Vagina (tissue), 2 donors: ENCODE measurements at places on chromosomes 5 and 9.

DNA sequence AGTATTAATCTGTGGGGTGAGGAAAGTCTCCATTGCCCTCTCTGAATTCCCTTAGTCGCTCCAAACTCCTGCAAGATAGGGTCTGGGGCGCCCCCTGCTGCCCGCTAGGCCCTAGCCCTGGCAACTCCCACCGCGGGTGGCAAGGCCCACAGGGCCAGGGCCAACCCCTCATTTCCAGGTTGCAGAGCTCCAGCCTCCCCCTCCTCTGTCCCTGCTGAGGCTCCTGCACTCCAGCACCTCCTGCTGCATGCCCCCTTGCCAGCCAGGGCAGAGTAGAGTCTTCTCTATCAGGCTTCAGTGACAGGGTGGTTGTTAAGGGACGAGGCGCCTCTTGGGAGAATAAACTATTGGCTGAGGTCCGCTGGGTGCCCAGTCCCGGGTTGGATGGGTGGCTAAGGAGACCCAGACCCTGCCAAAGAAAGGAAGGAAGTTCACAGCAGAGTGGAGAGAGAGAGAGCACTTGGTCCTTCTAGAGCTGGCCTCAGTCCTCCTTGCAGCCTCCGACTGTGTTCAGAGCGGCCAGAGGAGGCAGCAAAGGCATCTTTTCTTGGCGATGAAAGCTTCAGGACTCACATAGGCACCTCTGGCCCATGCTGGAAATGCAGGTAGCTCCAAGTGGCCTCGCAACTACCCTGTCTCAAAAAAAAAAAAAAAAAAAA, 45.6 kb downstream of the SAR1B start:
- no peak for DNase-seq

- no peak for DNase-seq
Observed at GRCh38 chr5:115349001-115349817, 52.8 kb upstream of the CCDC112 start.

DNA sequence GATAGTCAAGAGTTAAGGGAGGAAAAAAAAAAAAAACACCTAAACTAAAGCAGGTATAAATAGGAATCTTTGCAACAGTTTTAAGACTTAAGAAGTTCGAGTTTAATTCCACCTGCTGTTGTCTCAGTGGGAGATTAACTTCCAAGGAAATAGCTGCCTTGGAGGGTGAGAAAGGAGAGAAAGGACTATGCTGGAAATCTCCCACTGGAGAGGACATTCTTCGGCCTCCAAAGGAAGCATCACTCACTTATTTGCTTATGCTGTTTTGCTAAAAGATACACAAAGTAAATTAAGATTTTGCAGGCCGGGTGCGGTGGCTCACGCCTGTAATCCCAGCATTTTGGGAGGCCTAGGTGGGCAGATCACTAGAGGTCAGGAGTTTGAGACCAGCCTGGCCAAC, 317.9 kb upstream of the MPDZ start:
- DNase-seq, result no peak

DNA sequence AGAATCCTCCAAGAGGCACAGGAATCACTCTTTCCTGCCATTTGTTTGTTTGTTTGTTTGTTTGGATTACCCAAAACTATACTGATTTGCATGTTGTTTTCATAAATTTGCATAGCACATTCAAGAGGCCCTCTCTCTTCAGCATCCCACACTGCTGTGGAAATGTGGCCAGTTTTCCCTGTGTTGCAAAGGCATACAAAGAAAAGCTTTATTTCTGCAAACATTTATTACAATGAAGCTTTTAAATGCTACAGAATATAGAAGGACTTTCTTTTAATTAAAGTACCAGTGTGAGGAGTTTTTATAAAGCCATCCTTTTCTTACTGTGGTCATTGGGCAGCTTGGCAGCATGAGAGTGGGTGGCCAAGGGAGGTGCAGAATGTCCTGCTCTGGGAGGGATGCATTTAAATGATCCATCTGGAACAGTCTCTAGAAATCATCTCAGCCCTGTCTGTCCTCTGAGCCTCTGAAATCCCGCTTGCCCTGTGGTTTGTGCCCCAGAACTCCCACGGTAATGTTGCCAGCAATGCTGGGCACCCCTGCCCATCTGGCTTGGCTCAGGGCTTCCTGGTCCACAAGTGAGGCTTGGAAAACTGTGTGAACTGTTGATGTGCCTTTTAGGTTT, 356.8 kb upstream of the KIF2A start:
- no peak for DNase-seq

GRCh38 chr9:33748633-33749304, 46.6 kb upstream of the PRSS3 start:
- no peak for DNase-seq

- no peak for DNase-seq
Observed at GRCh38 chr5:72238712-72239445, 81.2 kb downstream of the MRPS27 start.

- no peak for DNase-seq
Observed at GRCh38 chr9:994005-994404, 17.6 kb downstream of the DMRT3 start.

DNA sequence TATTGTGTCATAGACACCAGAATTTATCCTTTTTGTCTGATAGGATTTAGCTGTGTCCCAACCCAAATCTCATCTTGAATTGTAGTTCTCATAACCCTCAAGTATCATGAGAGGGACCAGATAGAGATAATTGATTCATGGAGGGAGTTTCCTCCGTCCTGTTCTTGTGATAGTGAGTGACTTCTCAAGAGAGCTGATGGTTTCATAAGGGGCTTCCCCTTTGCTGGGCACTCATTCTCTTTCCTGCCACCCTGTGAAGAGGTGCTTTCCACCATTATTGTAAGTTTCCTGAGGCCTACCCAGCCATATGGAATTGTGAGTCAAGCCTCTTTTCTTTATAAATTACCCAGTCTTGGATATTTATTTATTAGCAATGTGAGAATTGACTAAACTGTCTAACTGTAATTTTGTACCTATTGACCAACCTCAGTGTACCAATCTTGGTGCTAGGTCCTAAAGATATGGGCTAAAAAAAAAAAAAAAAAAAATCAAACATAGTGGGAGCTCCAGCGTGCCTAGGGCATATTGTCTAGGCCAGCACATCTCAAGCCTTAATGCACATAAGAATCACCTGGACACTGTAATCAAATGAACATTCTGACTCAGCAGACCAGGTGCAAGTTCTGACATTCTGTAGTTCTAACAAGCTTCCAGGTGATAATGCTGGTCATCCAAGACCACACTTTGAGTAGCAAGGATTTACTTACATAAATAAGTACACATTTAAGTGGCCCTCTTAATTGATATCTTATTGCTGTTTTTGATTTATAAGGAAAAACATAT, 30.5 kb downstream of the ST8SIA4 start:
- no peak for DNase-seq

- no peak for DNase-seq
Observed at GRCh38 chr5:104297076-104297475, 734.5 kb upstream of the NUDT12 start.

DNA sequence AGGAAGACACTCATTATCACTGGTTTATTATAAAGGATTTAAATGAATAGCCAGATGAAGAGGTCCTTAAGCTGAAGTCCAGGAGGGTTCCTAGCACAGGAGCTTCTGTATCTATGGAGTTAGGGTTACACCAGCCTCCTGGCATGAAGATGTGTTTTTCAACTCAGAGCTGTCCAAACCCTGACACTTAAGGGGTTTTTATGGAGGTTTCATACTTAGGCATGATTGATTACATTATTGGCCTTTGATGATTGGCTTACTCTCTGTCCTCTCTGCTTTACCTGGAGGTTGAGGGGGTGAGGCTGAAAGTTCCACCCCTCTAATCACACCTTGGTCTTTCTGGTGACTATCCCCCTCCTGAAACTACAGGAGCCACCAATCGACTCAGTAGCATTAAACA, 84.9 kb upstream of the ZNF169 start:
- DNase-seq, result no peak

- DNase-seq, result no peak
Observed at GRCh38 chr9:100725371-100725770, 147.5 kb downstream of the CAVIN4 start.

DNA sequence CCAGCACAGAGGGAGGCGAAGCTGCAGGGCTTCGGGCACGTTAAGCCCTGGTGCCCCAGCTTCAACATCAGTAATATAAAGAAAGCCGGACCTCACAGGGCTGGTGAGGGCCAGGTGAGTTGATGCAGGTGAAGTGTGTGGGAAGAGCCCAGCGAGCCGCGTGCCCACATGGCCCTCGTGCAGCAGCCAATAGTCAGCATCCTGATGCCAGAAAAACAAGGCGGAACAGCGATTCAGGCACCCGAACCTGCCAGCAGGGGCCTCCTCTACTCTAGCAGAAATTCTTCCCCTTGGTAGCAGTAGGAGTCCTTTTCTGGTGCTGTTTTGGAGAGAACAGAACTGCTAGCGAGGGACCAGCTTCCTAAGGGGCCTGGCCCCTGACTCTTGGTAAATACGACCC, 7.8 kb downstream of the MED10 start:
- DNase-seq, result no peak

DNA sequence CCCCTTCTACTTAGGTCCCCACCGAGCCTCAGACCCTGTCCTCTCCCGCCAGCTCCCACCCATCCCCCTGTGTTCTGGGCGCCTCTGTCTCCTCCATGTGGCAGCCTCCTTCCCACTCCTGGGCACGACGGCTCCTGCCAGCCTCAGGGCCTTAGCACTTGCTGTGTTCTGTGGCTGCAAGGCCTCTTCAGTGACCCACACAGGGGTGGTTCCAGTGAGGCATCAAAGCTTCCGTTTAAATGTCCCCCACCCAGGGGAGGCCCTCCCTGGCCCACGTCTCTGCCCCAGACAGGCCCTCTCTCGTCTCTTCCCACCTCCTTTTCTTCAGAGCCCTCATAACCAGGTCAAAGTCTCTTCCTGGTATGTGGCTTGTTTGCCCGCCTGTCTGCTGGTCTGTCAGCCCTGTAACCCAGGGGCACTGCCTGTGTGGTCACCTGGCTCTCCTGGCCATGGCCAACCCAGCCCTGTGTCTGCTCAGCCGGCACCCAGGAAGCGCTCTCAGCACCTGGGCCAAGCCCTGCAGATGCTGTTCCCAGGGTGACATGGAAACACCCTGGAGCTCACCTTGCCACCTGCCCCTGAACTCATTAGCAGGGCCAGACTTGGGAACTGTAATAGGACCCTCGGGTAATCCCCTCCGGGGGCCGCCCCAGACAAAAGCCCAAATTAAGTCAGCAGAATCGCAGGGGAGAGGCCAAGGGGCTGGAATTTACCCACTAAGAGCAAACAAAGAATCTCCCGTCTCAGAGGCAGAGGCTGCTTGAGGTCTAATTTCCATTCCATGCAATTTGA, 33.7 kb downstream of the LHX3 start:
- no peak for DNase-seq

- no peak for DNase-seq
Observed at GRCh38 chr5:172274951-172275753, 8.4 kb downstream of the UBTD2 start.

DNA sequence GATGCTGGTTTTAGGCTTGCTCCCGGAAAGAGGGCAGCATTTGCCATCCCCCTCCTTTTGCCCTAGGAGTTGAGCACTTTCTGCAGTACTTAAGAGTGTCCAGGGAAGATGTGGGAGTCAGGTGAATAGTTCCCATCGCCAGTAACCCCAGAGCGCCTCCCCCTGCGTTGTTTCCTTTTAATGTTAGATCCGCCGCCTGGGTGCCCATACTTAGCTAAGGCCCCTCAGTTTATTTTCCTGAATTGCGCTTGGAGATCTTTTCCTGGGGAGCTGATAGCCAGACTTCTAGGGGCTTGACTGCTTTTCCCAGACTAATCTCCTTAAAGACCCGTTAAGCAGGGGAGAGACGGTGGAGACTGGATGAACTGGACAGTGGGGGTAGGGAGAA, 377 bp upstream of the PCDHAC2 start:
- no peak for DNase-seq

DNA sequence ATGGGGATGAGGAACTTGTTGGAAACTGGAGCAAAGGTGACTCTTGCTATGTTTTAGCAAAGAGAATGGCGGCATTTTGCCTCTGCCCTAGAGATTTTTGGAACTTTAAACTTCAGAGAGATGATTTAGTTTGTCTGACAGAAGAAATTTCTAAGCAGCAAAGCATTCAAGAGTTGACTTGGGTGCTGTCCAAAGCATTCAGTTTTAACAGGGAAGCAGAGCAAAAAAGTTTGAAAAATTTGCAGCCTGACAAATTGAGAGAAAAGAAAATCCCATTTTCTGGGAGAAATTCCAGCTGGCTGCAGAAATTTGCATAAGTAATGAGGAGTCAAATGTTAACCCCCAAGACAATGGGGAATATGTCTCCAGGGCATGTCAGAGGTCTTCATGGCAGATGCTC, 682.3 kb upstream of the ST8SIA4 start:
- DNase-seq, result no peak

- DNase-seq, result no peak
Observed at GRCh38 chr5:154365823-154366222, 80.0 kb upstream of the SAP30L start.

DNA sequence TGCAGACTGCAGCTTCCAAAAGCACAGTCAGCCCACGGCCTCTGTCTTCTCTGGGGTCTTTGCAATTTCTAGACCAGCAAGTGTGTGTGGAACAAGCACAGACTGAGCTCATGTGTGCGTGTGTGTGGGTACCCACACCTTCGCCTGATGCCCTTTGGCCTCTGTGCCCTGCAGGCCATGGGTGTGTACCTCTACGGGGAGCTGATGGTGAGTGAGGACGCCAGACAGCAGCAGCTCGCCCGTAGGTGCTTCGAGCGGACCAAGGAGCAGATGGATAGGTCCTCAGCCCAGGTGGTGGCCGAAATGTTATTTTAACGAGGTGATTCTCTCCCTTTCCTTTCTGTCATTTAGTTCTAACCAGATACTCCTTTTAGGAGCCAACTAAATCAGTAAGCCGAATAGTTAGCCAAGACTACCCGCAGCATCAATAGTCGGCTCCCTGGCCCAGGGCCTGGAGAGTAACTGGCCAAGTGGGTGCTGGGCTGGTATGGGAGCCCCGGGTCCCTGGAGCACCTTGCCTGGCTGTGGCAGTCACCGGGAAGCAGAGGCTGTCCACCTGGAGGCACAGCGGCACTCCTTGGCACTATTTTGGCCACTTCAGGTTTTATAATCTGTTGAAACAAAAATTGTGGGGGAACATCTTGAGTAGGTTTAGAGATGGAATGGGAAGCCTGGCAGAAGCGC, 235.0 kb downstream of the FANCC start:
- DNase-seq, result no peak

- DNase-seq, result no peak
Observed at GRCh38 chr5:77086368-77086688, 757 bp downstream of the ZBED3 start.

DNA sequence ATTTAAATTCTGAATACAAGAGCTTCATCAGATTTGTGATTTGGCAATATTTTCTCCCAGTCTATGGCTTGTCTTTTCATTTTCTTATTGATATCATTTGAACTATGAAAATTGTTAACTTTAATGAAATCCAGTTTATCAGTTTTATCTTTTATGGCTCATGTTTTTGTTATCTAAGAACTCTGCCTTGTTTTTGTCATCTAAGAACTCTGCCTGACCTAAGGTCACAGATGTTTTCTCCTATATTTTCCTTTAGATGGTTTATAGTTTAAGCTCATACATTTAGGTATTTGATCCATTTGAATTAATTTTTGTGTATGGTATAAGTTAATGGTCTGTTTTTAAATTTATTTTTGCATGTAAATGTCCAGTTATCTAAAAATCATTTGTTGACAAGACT, 52.9 kb downstream of the NIPBL start:
- no peak for DNase-seq

GRCh38 chr9:33466565-33467495, 6.9 kb downstream of the NOL6 start:
- peak; percentile 82 for DNase-seq

- DNase-seq, result no peak
Observed at GRCh38 chr5:65184780-65185179, 296.9 kb downstream of the ADAMTS6 start.
